ENCODE measurements at places on chromosomes 13 and 19. TPM values are rescaled to one million over a fixed set of nuclear protein-coding genes. Genes with fewer than 3 reads are reported as not detected.

DNA sequence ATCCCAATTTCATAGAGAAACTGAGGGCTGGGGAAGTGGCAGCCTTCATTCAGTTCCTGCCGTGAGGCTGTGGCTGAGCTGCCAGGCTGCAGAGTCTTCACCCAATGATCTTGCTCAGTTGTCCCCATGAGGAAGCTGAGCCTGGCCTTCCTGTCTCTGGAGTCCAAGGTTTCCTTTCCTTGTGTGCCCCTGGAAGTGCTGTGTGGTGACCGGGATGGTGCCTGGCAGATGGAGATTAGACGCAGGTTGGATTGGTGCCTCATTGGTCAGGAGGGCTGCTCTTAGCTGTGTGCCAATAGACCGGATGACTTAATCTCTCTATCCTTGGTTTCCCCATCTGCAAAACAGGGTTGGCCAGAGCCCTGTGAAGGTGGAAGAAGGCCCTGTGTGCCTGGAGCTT lies 24.6 kb downstream of the DNM2 start:
- no peak for DNase-seq

Gene CD70
- total RNA-seq = not detected

- DNase-seq = no peak
Observed at GRCh38 chr19:43672061-43672679, 2.2 kb upstream of the PLAUR start.

- DNase-seq = peak; percentile 30
Observed at GRCh38 chr19:36103842-36104552, 6.9 kb upstream of the OVOL3 start.

GRCh38 chr13:51148223-51148951 lies 37.3 kb upstream of the C13orf42 start:
- no peak for DNase-seq

Gene MEF2B
- under 0.01 TPM for total RNA-seq

GRCh38 chr19:926589-927350 lies 935 bp downstream of the ARID3A start:
- DNase-seq = no peak

Gene POP4
- 85.5 TPM for total RNA-seq

DNA sequence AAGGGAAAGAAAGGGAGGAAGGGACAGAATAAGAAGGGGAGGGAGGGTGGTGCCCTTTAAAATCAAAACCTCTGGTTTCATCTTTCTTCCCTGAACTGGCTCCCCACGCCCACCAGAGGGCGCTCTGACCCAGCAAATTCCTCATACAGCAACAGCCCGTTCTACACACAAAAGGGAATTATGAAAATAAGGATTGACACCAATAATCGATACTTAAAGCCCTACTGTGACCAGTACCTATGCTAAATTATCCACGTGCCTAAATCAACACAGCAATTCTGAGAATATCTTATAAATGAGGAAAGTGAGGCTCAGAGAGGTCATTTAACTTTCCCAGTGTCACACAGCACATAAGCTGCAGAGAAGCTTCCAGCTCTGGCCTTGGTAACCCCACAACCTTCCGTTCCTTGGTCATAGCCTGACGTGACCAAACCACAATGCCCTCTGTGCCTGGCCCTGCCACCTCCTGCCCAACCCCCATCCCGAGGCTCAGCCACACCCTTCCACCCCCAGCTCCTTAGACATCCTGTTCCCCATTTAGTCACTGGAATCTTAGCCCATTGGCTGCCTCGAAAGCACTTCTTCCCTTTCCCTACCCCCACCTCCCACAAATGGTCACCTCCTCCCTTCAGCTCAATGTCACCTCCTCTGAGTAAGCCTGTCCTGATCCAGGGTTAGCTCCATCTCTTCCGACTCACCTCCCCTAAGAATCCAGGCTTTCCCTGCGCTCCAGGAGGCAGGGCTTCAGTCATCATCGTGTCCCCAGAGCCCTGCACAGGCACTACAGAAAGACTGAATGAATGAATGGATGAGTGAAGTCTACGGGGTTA lies 34.2 kb upstream of the PNMA8B start:
- DNase-seq = peak; percentile 54

Gene ZNF283
- total RNA-seq = 5.0 TPM

Gene ZNF382
- total RNA-seq = 1.9 TPM

DNA sequence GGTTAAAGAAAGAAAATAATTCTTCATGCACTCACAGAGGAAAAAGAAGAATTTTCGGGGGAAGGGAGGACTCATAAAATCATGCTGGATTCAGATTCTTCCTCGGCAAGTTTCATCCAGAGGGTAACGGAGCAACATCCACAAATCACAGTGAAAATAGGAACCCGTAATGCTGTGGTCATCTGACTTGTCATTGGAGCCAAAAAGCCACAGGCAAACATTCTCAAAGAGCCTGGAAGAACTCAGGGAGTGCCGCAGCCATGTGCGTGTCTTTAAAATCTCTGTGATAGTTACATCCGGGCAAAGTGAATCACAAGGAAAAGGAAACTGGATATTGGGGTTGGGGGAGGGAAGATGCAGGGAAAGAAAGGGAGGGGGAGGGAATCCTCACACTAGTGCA lies 33.0 kb upstream of the VSTM2B start:
- peak; percentile 1 for DNase-seq

Gene GRK1
- total RNA-seq = not detected

DNA sequence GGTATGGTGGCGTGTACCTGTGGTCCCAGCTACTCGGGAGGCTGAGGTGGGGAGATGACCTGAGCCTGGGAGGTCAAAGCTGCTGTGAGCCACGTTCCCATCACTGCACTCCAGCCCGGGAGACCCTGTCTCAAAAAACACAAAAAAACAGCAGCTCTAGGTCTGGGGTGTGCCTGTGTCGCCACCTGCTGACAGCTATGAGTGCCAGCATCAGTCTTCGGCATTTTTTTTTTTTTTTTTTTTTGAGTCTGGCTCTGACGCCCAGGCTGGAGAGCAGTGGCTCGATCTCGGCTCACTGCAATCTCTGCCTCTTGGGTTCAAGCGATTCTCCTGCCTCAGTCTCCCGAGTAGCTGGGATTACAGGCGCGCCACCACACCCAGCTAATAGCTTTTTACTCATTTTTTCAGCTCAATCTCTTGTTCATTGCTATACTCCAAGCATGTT lies 10.1 kb downstream of the AP2S1 start:
- peak; percentile 70 for DNase-seq

DNA sequence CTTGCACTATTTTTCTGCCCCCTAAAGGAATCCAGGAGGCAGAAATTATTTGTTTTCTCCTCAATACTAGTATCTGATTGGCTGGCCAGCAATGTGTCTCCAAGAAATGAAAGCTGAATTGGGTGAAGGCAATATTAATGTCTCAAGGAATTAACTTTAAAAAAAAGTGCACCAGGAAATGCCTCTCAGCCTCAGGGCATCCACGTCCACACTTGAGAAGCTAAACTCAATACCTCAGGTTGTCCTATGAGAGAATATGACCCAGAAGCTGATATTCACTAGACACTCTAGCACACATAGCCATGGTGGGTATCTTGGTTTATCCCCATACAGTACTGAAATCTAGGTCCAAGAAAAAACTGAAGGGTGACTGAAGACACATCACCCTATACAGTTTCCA lies 2.1 kb downstream of the ZNF91 start:
- DNase-seq = no peak

GRCh38 chr13:106183410-106184065 lies 351.9 kb downstream of the EFNB2 start:
- DNase-seq = no peak

Gene VAV1
- not detected for total RNA-seq

Gene CHMP2A
- 105 TPM for total RNA-seq

- DNase-seq = no peak
Observed at GRCh38 chr19:46744005-46744691, 1.7 kb upstream of the FKRP start.

GRCh38 chr19:18856385-18857126 lies 24.8 kb downstream of the UPF1 start:
- DNase-seq = no peak

GRCh38 chr13:73599232-73600128 lies 534.7 kb downstream of the KLF12 start:
- DNase-seq = no peak

DNA sequence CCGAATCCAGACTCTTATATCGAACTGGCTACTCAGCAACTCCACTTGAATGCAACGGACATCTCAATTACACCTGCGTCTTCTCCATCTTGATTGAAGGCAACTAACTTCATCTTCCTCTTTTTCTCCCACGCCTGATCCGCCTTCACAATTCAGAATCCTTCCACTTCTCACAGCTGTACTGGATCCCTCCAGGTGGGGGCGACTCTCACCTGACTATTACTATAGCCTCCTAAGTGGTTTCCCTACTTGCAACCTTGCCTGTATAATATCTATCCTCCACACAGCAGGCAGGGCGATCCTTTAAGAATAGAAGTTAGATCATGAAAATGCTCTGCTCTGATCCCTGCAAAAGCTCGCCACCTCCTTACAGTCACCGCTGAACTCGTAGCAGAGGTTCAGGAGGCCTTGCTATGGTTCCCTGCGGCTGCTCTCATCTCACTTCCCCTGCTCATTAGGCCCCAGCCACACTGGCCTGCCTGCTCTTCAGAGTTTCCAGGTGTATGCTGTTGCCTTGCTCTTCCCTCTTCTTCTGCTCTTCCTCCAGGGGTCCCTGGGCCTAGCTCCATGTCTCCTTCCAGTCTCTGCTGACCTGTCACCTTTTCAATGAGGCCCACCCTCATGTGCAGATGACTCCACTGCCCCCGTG lies 31.9 kb downstream of the RFXAP start:
- no peak for DNase-seq

DNA sequence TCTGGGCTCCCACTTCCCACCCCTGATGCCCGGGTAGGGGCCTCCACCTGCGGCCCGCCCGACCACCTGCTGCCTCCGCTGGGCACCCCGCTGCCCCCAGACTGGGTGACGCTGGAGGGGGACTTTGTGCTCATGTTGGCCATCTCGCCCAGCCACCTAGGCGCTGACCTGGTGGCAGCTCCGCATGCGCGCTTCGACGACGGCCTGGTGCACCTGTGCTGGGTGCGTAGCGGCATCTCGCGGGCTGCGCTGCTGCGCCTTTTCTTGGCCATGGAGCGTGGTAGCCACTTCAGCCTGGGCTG lies 7.9 kb downstream of the DBP start:
- DNase-seq = no peak
